ENCODE measurements at places on chromosomes 16 and 17.

DNA sequence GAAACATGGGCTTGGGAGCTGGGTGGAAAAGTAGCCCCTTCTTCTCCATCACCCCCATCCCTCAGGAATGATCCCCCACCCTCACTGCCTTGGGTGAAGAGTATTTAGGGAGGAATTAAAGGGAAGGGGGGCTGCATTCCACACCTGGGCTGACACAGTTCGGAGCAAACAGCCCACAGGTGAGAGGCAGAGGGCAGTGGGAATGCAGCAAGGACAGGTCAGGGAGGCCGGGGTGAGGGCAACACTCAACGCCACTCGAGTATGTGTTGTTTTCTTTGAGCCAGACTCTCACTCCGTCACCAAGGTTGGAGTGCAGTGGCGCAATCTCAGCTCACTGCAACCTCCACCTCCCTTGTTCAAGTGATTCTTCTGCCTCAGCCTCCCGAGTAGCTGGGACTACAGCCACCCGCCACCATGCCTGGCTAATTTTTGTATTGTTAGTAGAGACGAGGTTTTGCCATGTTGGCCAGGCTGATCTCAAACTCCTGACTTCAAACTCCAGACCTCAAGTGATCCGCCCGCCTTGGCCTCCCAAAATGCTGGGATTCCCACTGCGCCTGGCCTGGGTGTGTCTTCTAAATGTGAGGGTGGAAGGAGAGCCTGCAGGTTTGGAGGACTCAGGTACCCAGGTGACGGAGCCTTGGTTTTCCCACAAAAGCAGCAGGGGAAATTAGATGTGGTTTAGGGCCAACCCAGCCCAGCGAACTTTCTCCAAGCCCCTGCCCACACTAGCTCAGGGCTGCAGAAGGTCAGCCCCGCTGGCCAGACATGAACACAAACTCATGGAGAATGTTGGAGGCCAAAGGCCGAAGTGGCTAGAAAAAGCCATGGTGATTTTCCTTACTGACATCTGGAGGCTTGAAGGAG, 21.2 kb upstream of the ITGA3 start:
- DNase-seq = no peak

GRCh38 chr17:66549731-66550207, 247.4 kb downstream of the PRKCA start:
- no peak for DNase-seq

- no peak for DNase-seq
Observed at GRCh38 chr16:68487669-68488068, 39.4 kb upstream of the SMPD3 start.

- no peak for DNase-seq
Observed at GRCh38 chr17:44467108-44467507, 36.1 kb downstream of the GPATCH8 start.

- no peak for DNase-seq
Observed at GRCh38 chr16:88934066-88934667, 42.8 kb downstream of the CBFA2T3 start.

DNA sequence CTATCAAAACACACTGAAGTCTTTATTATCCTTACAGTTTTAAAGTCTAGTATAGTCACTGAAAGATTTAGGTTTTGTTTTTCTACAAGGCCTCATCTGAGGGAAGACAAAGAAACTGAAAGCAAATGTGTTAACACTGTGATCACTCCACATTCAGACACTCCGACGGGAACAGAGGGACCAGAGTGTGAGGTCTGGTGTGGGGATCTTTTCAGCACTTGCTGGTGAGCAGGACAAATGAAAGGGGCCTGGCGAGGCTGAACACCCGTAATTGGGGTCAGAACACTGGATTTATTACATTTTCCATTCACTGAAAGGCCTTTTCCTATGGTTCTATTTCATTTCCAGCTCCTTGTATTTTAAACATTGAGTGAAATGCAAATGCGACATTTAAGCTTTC, 910.5 kb downstream of the CDH11 start:
- no peak for DNase-seq

GRCh38 chr17:17139972-17140589, 66.1 kb downstream of the PLD6 start:
- DNase-seq = peak; percentile 98

DNA sequence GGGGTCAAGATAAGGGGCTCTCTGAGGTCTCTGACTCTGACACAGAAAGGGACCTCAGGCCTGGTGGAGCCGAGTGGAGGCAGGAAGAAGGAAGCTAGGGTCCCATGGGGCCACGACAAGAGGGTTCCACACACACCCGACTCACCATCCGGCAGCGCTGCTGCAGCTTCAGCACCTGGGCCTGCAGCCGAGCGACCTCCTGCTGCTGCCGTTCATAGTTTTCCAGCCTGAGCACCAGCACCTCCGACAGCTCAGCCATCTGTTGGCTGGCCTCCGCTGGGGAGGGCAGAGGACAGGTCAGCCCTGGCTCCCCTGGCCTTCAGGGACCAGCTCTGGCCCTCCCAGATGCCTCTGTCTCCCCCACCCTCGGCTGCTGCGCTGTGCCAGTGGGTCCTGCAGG, 6.4 kb downstream of the HAP1 start:
- DNase-seq = no peak

- no peak for DNase-seq
Observed at GRCh38 chr16:54422569-54422978, 136.0 kb upstream of the IRX3 start.

DNA sequence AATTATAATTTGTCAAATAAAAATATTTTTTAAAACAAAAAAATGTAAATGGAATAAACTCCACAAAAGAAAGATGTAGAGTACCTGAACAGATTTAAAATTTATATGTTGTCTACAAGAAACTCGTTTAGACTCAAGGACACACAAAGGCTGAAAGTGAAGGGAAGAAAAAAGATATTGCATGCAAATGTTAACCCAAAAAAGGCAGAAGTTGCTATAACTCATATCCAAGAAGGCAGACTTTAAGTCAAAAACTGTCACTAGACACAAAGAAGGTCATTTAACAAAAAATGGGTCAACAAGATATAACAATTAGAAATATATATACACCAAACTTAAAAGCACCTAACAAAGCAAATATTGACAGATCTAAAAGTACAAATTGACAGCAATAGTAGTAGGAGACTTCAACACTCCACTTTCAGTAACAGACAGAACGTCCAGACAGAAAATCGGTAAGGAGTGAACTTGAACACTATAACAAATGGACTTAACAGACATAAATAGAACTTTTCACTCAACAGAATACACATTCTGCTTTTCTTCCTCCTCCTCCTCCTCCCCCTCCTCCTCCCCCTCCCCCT, 40.8 kb upstream of the MYLK3 start:
- DNase-seq = no peak

DNA sequence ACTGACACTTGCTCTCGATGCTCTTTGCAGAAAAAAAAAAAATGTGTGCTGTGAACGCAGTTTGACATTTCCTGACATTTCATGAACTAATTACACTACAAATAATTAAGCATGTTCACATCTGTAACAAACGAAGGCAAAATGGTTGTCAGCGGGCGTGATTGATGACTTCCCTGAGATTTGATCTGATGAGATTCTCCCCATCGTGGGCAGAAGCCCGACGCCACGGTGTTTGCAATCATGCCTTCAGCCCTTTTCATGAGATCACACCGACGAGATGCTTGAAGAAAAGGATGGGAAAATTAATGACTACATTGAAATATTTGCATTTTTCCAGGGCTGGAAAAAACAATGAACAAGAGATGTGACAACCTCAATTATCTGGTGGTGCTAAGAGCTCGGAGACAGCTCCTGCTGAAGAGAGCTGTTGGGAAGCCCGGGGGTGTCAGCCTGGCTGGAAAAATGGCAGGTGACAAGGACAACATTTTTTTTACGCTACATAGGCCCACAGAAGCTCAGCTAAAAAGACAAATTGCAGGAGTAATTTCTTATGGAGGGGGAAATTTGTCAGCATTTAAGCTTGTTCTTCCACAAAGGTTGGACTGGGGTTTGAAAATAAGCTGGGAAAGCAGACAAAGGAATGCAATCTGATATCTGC, 259.4 kb upstream of the IRX3 start:
- DNase-seq = no peak

DNA sequence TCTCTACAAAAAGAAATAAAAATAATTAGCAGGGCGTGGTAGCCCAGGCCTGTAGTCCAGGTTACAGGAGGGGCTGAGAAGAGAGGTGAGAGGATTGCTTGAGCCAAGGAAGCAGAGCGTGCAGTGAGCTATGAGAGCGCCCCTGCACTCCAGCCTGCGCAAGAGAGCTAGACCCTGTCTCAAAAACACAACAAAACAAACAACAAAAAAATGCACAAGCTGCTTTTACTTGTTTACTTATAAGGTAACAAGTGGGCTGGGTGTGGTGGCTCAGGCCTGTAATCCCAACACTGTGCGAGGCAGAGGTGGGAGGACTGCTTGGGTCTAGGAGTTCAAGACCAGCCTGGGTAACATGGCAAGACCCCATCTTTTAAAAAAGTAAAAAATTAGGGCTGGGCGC, 1.7 kb downstream of the CYTH1 start:
- no peak for DNase-seq

GRCh38 chr16:6897876-6898485, 434.7 kb upstream of the RBFOX1 start:
- no peak for DNase-seq

DNA sequence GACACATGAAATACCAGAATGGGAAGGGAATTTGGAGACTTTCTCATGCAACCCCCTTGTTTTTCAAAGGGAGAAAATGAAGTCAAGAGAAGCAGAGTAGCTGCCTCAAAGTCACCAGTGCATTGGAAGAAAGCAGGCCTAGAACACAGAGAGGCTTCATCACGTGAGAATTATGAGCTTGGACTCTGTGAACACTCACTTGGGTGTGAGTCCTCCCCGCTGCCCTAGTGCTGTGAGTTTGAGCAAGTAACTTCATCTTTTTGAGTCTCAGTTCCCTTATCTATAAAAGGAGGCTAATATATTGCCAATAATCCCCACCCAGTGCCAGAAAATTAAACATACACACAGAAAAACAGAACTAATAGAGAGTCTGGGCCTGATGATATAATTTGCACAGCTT, 315.8 kb downstream of the XYLT1 start:
- no peak for DNase-seq

- DNase-seq = no peak
Observed at GRCh38 chr16:30998852-30999761, 11.3 kb downstream of the STX1B start.

GRCh38 chr16:73021866-73022495, 25.9 kb downstream of the ZFHX3 start:
- DNase-seq = no peak

DNA sequence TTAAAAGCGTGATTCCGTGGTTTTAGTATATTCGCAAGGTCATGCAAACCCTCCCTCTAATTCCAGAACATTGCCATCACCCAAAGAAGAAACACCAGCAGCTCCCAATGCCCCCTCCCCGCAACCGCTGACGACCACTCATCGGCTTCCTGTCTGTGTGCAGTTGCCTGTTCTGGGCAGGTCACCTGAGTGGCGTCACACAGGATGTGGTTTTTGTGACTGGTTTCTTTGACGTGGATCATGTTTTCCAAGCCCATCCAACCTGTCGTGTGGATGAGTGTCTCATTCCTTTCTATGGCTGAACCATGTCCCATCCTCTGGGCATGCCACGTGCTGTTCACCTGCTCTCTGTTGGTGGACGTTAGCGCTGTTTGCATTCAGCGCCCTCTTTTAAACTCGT, 8.2 kb upstream of the ATP2C2 start:
- no peak for DNase-seq

DNA sequence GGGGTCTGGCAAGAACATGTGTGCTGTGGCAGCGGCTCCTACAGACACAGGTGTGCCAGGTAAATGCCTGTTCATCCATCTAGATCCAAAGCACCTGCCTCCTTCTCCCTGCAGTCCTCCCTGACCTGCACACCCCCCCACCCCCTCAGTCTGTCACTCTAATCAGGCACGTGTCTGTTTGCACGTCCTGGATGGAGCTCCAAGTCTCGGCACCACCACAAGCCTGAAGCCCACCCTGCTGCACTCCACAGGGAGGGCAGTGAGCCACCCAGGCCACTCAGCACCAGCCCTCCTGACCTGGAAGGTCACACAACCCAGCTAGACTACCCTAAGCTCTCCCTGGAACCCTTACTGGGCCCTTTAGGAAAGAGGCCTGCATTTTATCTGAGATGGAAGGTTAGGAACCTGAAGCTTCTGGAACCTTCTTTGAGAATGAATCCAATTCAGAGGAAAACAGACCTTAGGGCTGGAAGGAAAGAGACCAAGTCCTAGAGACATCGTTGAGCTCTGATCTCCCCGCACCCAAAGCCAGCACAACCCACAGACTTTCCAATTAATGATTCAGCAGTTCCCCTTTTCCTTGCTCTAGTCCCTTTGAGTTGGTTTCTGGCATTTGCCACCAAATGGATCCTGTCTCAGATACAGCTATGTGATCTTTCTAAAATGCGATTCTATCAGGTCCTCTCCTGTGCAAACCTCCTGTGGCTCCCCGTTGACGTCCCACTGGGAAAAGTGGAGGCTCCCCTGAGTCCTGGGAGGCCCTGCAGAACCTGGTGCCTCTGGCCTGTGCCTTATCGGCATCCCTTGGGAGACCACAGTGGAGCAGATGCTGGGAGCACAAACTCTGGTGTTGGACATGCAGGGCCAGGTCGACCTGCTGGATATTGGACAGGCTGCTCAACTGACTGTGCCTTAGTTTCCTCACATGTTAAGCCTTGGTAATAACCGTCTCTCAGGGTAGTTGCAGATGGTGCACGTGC, 67.9 kb downstream of the PRMT7 start:
- DNase-seq = no peak

DNA sequence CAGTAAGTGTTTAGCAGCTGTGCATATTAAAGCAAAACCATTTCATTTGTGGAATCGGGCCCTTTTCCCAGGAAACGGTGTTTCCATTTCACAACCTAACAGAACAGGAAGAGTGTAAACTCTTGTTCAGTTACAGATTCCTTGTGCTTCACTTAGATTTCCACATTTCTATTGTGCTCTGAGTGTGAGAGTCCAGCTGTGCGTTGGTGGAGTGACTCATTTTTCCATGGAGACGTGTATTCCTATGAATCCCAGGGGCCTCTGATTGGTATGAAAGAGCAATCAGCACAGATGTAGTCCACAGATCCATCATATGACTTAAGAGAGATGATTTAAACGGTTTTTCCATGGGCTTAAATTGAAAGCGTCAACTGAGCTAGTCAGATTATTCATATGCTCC, 13.3 kb upstream of the CAVIN1 start:
- no peak for DNase-seq

GRCh38 chr16:23967775-23968174, 132.0 kb downstream of the PRKCB start:
- no peak for DNase-seq

GRCh38 chr16:56289416-56289815, 98.1 kb downstream of the GNAO1 start:
- no peak for DNase-seq

- DNase-seq = no peak
Observed at GRCh38 chr17:78991906-78992532, 12.3 kb upstream of the LGALS3BP start.

DNA sequence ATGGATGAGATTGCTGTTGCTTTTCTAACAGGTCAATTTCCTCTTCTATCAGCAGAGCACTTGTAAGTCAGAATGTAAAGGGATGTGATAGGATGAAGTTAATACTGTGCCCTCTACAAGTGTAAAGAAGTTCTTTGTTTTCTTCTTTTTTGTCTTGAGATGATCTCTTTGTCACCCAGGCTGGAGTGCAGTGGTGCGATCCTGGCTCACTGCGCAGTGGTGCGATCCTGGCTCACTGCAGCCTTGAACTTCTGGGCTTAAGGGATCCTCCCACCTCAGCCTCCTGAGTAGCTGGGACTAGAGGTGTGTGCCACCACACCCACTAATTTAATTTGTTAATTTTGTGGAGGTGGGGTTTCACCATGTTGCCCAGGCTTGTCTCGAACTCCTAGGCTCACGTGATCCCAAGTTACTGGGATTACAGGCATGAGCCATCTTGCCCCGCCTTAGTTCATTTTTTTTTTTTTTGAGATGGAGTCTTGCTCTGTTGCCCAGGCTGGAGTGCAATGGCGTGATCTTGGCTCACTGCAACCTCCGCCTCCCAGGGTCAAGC, 21.6 kb upstream of the KPNB1 start:
- DNase-seq = no peak

All from NCI-H1105 (cell line).